ENCODE measurements at places on chromosomes 5 and 9.

- DNase-seq, result peak; percentile 90
These were observed at the start of gene CDK9 for GRCh38 chr9:127785933-127786772. CDK9 (plus strand) TSS chr9:127786034; CDS start chr9:127786149, 115 bp downstream.

GRCh38 chr5:140547508-140548299 lies at the start of gene EIF4EBP3:
EIF4EBP3 (plus strand) TSS chr5:140547662; CDS start chr5:140547738, 76 bp downstream.
- peak; percentile 83 for DNase-seq

- DNase-seq, result no peak
These were observed 31.0 kb downstream of the DOCK2 start for GRCh38 chr5:169667896-169668674.

GRCh38 chr5:1692381-1692780 lies 107.3 kb downstream of the MRPL36 start:
- no peak for DNase-seq

DNA sequence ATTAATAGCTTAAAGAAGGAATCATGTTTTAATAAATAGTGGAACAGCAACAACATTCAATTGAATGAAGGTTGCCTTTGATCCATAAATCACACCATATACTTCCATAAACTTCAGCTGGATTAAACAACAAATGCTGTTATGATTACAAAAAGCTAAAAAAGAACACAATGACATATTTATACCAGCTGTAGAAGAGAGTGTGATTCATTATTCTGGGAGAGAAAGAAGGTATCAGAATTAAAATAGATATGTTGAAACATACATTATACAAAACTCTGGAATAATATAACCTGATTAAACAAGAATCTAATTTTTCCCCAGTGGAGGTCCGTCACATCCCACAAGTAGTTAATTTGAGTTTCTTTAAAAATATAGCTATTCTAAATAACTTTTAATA lies 7.5 kb upstream of the RECK start:
- no peak for DNase-seq

DNA sequence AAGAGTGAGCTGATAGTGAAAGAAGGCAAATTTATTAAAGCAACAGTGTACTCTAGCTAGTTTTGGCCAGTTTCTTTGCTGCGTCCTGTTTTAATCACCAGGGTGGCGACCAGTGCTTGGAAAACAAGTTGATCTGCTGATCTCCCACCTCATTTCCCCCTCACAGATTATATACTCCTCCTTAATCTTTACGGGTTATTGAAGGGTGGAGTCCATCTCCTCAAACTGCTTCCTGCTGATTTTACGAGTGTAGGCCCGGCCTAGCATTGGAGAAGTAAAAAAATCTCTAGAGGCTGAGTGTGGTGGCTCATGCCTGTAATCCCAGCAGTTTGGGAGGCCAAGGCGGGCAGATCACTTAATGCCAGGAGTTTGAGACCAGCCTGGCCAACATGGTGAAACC lies 14.0 kb upstream of the CFAP95 start:
- no peak for DNase-seq
